ENCODE measurements at places on chromosomes 13 and 19.

GRCh38 chr19:12825254-12826131, 8.9 kb downstream of the RTBDN start:
- DNase-seq, result no peak

DNA sequence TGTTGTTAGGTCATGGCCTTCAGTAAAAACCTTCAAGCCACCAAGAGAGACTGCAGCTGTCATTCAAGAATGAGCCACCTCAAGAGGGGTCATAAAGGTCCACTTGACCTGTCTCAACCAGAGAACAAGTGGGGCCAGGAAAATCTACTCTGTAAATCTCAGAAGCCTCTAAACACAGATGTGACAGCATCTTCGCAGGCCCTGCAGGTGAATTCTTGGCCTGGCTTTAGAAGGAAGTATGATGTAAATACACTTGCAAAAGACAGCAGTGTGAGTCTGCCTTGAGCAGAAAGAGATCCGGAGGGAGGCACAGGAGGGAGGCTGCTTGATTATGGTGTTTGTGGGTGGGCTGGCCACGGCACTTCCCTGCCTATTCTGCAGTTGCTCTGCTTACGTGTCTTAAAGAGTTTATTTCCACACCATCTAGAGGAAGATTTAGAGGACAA, 1082.9 kb downstream of the UQCRFS1 start:
- no peak for DNase-seq

DNA sequence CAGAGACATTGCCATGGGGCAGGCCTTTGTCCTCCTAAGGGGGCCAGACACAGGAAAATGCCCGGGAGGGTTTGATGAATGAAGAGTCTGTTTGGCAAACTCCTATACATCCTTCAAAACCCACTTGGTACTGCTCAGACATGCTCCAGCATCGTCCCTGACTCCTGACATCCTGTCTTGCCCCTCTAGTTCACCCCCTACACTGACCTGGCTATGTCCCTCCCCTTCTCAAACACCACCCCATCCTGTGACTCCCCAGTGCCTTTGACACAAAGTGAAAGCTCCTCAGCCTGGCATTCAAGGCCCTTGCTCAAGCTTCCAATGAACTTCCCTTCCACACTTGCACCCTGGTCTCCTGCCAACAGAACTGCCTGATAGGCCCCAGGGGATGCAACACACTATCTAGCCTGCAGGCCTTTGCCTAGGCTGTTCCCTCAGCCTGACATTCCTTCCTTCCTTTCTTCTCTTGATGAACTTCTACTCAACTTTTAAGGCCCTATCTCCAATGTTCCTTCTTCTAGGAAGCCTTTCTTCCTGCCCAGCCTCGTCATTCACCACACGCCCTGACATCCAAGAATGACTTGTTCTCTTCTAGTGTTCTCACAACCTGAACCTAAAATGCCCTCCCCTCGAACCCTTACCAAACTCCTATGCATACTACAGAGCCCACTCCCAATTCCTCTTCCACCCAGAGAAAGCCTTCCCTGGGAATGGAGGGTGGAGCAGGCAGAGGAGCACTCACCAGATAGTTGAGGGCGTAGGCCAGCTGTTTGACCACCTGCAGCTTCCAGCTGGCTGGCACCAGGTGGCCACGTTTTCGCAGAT, 12.4 kb downstream of the JAK3 start:
- no peak for DNase-seq

DNA sequence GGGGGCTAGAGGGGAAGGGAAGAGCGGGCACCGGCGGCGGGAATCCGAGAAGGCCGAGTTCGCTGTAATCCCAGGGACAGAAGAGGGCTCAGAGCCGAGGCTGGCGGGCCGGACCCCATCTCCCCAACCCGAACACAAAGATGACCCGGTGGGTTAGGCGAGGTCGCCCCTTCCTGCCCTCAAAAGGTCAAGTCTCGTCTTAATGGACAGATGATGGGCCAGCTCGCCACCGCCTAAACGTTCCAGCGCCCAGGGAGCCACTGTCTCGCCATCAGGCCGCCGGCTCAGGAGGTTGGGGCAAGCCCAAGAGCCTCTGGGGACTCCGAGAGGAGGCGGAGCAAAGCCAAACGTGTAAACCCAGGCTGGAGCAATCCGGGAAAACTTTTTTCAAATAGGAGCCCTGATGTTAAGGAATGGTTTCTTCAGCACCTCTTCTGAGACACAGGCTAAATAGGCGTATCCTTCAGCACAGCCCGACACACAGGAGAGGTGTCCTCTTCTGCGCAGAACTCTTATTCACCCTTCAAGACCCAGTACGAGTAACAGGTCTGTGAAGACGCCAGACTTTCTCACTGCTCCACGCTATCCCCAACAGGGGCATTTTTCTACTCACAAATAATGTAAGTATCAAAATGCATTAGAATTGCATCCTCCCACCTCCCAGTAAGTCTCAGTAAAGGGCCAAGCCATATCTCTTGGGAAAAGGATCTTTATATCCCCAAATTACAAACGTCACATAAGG, 6.3 kb upstream of the POU4F1 start:
- no peak for DNase-seq

GRCh38 chr13:43058318-43058674, 34.9 kb downstream of the DNAJC15 start:
- DNase-seq, result no peak

All from CMK (cell line).